ENCODE measurements at places on chromosomes 6 and 20.

- no peak for DNase-seq
Measured at GRCh38 chr6:34201455-34202107, 35.1 kb upstream of the HMGA1 start.

- no peak for DNase-seq
Measured at GRCh38 chr6:15276036-15276985, 30.4 kb downstream of the JARID2 start.

GRCh38 chr6:34115403-34115795, 30.5 kb downstream of the GRM4 start:
- DNase-seq: peak; percentile 94

DNA sequence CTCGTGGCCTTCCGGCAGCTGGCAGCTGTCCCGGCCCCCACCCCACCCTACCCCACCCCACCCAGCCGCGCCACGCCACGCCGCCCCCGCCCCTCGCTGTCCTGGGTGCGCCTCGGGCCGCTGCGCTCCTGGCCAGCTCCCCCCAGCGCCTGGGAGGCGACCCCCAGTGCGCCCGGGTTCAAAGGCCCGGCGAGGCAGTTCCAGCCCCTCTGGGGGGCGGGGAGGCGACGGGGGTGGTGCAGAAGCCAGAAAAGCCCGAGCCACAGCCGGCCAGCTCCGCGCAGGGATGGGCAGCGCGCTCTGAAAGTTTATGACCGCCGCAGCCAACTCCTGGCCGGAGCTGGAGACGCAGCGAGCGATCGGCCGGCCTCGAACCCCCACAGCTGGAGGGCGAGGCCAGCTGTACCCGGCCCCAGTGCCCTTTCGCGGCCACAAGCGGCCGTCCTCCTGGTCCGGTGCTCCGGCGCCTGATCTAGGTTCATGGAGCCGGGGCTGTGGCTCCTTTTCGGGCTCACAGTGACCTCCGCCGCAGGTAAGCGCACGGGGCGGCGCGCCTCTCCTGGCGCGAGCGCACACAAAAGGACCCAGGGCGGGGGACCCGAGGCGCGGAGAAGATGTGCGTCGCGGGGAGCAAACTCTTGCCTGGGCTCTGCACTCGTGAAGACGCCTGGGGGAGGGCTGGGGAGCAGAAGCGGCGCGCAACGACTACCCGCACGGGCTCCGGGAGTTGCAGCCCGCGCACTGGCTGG, at the start of gene EDN3:
Gene EDN3 (plus strand): TSS at position 279 of the 749 bp plus-strand sequence. CDS start 202 bp downstream, at position 481.
- DNase-seq: peak; percentile 83

DNA sequence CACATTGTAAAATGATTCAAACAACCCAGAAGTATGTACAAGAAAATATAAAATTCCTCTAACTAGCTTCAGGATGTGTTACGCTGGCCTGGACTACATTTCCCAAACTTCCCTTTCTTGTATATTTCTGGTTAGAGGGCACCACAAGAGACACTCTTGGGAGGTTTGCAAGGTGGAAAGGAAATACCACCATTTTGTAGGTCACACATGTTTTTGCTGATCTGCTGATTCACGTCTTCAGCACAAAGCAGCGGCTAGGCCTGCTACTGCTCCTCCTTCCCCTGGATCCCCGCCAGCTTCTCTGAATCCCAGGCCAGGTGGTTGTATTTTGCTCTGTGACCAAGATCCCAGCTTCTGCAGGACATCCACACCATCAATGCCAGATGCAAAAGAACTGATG, 104.2 kb downstream of the AGPAT4 start:
- no peak for DNase-seq

GRCh38 chr6:106773522-106773921, 144.1 kb downstream of the QRSL1 start:
- no peak for DNase-seq

- no peak for DNase-seq
Measured at GRCh38 chr6:170265655-170266054, 25.2 kb downstream of the DLL1 start.

GRCh38 chr20:7106910-7107309, 339.4 kb downstream of the BMP2 start:
- DNase-seq: no peak

DNA sequence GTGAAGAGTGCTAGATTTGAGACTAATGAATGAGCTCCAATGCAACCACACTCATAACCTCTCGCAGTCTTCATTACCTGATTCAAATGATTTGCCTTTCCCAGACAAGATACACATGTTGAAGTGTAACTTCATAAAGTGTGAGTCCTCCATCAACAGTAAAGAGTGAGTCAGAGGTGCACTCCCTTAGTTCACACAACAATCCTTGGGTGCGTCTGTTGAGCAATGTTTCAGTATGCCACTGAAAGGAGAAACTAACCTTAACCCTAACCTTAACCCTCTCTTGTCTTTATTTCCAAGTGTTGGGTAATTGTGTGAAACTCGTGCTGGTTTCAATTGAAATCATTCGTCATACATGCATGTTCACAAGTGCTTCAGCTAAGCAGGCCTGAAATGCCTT, 21.0 kb upstream of the RIN2 start:
- DNase-seq: no peak

GRCh38 chr6:16129623-16130401, 926 bp downstream of the MYLIP start:
- DNase-seq: no peak

- DNase-seq: no peak
Measured at GRCh38 chr6:165969184-165969583, 198.5 kb downstream of the TBXT start.

DNA sequence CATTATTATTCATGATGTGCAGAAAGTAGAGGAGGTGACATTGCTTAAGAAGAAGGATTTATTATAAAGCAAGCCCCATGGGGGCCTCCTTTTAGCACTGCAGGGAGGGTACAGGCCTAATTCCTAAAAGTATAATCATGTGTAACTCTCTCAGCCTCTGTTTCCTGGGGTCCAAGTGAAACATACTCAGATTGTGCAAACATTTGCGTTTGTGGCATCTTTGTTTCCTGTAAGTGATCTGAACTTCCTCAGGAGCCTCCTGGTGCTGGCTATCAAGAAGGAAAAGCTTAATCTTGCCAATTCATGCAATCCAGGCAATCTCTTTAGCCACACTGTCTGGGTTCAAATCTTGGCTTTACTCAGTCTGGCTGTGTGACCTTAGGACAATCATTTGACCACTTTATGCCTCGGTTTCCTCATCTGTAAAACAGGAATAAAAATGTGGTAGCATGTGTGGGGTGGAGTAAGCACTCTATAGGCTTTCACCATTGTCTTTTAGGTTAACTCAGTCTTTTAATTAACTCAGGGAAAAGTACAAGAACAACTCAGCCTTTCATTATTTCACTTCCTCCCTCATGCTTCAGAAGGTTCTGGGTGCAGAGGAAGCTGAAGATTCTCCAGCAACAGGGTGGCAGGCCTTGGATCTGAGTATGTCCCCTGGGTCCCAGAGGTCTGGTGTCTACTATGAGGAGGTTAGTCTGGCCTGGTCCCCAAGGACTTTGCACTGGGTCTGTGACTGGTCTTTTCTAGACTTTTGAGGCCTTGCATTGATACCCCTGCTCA, 831 bp upstream of the SIRPB2 start:
- DNase-seq: no peak

DNA sequence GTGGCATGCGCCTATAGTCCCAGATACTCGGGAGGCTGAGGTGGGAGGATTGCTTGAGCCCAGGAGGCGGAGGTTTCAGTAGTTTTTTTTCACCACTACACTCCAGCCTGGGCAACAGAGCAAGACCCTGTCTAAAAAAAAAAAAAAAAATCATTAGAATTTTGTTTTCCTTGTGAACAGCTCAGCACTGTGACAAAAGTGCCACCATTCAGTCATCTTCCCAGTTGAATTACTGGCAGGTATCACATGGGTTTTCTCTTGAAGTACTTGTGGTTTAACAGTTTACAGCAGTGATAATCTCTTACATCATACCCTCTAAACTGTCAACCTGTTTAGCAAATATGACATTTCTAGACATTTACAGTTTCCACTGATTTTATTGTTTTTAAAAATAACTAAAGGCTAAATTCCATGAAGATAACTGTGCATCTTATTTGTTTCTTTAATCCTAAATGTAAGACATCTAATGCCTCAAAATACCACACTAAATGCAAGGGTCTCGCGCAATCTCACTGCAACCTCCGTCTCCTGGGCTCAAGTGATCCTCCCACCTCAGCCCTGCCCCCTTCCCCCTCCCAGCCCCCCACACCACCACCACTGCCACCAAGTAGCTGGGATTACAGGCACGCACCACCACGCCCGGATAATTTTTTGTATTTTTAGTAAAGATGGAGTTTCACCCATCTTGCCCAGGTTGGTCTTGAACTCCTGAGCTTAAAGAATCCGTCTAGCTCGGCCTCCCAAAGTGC, 7.0 kb downstream of the TRPC4AP start:
- DNase-seq: no peak

DNA sequence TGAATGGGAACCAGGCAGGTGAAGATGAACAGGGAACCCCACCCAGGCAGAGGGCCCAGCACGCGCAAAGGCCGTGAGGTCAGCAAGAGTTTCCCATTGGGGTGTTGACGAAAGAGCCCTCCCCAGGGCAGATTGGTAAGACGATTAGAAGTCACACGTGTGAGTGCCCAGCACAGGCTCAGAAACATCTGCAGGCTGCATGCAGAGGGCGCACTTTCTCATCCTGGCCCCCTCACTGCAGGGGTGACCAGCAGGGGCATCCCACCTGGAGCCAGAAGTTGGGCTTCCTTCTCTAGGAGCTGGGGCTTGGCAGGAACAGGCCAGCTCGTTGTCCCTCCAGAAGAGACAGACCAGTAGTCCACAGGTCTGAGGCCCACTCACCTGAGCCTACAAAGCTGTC, 38.4 kb downstream of the VSTM2L start:
- DNase-seq: peak; percentile 83

- no peak for DNase-seq
Measured at GRCh38 chr6:4336778-4337442, 201.5 kb upstream of the ECI2 start.

DNA sequence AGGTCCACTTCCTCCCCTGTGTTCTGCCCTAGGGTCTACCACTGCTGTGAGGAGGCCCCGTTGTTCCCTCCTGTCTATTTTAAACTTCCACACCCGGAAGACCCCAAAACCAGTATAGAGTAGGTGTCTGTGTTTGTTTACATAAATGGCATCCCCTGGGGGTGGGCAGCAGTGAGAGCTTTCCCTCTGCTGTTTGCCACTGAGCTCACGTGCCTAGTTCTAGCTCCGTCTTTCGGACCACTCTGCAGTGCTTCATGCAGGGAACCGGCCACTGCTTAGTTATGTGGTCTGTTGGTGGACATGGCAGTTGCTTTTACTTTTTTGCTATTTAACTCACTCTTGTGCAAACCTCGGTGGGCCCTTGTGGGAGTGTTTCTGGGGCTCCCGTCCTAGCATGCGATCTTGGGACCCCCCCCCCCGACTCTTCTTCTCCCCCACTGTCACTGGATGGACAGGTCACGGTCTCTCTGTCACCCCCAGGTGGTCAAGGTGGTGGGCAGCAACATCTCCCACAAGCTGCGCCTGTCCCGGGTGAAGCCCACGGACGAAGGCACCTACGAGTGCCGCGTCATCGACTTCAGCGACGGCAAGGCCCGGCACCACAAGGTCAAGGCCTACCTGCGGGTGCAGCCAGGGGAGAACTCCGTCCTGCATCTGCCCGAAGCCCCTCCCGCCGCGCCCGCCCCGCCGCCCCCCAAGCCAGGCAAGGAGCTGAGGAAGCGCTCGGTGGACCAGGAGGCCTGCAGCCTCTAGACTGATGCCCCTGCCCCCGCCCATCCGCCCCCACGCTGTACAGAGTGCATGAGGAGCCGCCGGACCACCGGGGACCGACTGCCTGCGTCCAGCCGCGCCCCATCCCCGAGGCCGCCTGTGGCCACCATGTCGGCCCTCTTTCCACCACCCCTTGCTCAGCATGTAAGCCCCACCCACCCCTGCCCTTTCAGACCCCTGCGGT, 40.9 kb downstream of the VSTM2L start:
- peak; percentile 80 for DNase-seq

- DNase-seq: no peak
Measured at GRCh38 chr6:161394437-161394836, 120.6 kb upstream of the AGPAT4 start.

Data from H7 (cell line).